Fibroblast of skin of back (primary cell): ENCODE measurements at places on chromosomes 1 and 21.

DNA sequence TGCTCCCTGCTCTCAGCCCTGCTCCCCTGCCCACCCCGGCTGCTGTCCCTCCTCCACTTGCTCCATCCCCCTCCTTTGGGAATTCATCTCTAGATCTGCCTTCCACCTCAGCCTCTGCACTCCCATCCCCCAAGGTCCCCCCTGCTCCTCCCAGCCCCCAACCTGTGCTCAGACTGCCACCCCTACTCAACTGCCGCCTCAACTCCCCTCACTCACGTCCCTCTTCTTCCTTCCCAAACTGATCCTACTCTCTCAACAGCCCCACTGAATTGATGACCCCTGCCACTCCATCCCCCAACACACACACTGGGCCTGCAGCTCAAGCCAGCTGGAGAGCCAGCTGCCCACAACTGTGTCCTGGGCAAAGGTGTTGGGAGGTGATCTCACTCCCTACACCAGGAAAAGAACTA is 15.8 kb upstream of the ETV3L start:
- no peak for DNase-seq

DNA sequence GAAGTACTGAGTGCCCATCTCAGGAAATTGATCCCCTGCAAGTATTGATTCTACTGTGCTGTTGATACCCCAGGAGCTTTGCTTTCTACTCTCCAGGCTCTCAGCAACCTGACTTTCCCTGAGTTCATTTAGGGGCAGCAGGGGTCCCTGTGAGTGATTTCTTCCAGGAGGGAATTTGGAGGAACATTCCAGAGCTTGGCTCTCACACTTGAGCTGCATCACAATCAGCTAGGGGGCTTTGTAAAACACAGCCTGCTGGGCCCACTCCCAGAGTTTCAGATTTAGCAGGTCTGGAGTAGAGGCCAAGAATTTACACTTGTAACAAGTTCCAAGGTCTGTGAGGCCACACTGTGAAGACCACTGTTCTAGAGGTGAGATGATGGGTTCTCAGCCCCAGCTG is 16.1 kb upstream of the ACTL8 start:
- no peak for DNase-seq

DNA sequence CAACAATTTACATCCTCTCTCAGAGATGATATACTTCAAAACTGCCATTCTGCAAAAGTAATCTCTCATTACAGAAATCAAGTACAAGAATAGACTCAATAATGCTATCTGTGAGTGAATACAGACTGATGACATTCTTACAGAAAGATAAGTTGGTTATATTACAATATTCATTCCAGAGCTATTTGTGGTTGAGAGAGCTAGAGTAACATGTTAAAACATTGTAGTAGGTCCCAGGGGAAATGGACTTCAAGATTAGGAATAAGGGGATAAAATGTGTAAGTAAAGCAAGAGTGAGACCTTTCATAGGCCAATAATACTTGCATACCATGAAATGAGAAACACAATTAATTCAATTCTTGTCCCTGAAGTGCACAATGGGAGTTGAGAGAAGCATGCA is 1.5 kb downstream of the F13B start:
- DNase-seq: peak; percentile 90

DNA sequence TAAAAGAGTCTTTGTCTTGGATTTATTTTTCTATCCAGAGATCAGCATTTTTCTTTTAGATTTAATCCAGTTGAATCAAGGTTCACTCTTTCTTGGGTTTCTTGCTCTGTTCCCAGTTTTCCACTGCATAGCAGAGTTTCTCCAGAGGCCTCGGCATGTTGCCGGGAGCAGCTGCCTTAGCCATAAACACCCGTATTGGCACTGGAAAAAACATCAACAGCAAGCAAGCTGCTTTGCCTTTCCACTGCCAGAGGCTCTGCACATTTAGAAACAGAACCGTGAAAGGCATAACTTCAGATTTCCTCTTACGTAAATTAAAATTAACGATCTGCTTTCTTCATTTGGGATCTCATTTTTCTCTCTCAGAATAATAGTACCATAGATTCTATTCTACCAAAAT is 181.8 kb upstream of the L1TD1 start:
- no peak for DNase-seq

DNA sequence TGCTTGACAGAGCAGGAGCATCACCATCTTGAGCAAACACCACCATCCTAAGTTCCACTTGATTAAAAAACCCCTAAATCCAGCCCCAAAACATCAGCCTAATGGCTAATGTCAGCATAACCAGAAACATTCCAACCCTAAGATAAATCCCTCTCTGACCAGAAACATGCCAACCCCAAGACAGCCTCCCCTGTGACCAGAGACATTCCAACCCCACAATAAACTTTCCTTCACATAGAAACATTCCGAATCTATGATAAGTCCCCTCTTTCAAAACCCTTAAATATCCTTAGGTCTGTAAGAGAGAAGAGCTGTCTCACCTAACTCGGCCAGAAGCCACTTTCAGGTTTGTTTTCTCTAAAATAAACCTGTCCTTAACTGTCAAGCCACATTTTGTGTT is 17.4 kb upstream of the SLC2A5 start:
- DNase-seq: peak; percentile 57

DNA sequence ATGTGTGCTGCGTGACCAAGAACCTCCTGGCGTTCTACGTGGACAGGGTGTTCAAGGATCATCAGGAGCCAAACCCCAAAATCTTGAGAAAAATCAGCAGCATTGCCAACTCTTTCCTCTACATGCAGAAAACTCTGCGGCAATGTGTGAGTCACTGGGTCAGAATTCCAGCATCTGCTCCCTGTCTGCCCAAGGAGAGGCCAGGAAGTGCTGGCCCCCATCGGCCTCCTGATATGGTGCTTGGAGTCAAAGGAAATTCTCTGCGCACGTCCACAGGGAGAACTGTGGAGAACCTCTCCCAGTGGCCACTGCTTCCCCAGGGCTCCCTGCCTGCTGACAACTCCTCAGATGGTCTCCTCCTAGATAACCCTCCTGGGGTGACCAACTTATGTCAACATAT is 25.6 kb upstream of the IL20 start:
- DNase-seq: peak; percentile 90
